HuH-7 (cell line): ENCODE measurements at places on chromosomes 3 and 15.

- peak; percentile 48 for DNase-seq
These were observed 38.5 kb downstream of the B3GNT5 start for GRCh38 chr3:183291497-183292031.

DNA sequence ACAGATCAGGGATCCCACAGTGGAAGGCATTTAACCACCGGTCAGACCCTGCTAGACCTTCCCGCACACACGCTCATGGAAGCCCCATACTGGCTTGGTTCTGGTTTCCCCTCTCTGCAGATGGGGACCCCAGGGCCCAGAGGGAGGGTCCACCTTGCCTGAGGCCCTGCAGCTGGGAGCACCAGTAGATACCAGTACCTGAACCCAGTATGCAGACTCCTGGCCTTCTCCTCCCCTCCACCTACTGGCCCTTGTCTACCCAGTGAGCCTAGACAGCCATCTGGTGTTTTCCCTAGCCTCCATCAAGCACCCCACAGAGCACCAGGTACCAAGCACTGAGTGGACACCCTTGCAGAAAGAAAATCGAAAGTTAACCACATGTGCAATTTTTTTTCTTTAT lies 65.1 kb downstream of the MEGF11 start:
- no peak for DNase-seq

DNA sequence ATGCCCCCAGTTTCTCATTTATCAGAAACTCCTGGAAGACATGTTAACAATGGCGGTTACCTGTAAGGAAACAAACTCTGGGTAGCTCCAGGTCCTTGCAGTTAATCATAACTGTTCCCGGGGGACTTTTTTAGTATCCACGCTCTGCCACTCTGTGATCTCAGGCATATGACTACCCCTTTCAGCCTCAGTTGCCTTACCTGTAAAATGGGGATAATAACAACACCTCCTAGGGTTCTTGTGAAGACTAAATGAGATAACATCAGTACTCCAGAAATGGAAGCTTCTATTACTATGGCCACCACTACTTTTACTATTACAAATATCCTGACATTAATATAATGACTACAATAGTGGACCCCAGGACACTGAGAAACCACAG lies 7.1 kb upstream of the FLNB start:
- DNase-seq = no peak

- no peak for DNase-seq
These were observed 153.6 kb downstream of the AKAP13 start for GRCh38 chr15:85534031-85534430.
